Stimulated activated CD8-positive, alpha-beta memory T cell treated with anti-CD3 and anti-CD28 coated beads, Interleukin-2, amount 100 ng/mL, for 1 hour (primary cell): ENCODE measurements at places on chromosomes 7 and 10.

DNA sequence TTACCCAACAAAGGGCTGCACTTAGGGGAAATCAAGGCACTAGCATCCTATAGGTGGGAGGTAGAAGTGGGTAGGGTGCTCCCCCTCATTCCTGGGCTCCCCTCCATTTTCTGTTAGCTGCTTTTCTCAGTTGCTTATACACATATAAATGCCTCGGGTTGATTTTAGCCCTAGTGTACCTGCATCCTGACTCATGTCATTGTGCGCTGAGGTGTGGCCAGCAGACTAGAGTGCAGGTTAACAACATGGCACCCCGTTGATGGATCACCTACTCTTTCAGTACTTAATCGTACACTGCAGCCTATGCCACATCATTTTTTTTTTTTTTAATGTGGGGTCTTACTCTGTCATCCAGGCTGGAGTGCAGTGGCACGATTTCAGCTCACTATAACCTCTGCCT lies 144.0 kb upstream of the ITGB1 start:
- DNase-seq = no peak

DNA sequence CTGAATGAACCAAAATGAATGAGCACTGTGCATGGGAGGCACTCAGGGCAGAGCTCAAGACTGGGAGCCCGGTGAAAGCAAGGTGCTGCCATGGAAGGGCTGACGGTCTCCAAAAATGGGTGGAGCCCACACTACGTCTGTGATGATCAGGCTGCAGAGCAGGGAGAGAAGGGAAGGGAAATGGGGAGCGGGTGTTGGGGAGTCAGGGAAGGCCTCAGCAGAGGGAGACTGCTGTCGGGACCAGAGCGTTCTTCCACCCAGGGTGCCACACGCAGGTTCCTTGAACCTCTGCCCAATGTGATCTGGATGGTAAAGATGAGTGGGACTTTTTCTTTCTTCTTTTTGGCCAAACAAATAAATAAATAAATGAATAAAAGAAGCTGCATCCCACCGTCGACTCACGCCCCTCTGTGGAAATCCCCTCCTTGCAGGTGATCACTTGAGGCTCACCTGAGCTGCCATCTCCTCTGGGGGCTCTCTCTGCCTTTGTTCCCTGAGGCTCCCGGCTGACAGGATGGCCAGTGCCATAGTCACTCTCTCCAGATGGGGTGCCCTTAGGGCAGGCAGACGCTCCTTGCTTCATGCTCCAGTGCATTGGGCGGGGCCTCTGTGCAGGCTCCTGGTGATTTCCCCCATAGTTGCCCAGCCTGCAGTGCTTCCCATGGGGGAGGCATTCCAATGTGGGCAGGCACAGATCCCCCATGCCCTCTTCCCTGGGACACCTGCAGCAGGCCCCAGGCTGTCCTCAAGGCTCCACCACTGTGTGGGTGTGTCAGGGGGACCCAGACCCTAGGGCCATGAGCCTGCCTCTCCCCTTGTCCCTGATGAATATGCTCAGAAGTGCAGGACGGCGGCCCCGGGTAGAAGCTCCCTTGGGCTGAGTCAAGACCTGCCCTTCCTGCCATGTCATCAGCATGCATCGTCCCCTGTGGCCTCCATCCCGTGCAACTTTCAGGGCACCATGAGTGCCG lies 131.8 kb downstream of the PTPN20 start:
- no peak for DNase-seq

DNA sequence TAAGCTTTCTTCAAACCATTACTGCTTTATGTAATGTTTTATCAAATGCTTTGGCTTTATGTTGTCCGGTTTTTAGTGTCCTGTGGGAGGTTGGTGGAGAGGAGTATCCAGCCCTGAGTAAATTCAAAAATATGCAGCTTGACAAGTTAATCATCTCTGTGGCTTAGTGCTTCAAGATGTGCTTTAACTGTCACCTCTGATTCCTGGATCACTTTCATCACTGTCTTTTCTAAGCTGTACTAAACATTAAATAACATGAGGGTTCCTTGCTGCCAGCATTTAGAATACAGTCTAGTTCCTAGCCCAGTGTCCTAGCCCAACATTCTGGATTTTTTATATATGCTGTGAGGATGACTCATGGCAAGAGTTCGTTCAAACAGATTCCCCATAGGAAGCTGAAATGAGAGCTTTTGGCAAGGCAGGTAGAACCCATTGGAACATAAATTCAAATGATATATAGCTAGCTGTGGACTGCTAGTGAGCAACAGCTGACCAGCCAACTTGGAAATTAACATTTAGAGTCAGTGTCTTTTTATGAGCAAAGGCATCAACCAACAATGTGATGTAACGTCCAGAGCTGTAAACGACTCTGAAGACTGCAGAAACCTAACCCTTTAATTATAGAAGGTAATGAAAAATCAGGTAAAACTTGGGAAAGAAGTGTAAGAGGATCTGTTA lies 80.6 kb upstream of the OIT3 start:
- DNase-seq = no peak

- DNase-seq = no peak
Observed at GRCh38 chr7:101651112-101651511, 22.0 kb upstream of the MYL10 start.

DNA sequence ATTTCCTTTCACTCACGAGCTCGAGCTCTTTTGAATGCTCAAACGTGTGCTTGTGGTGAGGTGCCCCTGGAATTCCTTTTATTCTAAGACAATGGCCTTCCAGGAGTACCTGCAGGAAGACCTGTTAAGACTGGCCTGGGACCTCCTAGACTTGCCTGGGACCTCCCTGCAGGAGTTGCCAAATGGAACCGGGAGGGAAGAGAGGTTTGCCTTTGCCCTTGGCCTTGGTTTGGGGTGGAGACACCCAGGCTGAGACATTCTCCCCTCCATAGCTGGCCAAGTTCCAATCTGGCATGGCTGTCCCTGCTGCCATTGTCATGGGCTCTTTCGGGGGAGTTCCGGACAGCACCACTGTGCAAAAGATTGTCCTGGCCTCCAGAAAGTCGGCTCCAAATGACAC lies 39.7 kb downstream of the DNAJB12 start:
- DNase-seq = no peak

DNA sequence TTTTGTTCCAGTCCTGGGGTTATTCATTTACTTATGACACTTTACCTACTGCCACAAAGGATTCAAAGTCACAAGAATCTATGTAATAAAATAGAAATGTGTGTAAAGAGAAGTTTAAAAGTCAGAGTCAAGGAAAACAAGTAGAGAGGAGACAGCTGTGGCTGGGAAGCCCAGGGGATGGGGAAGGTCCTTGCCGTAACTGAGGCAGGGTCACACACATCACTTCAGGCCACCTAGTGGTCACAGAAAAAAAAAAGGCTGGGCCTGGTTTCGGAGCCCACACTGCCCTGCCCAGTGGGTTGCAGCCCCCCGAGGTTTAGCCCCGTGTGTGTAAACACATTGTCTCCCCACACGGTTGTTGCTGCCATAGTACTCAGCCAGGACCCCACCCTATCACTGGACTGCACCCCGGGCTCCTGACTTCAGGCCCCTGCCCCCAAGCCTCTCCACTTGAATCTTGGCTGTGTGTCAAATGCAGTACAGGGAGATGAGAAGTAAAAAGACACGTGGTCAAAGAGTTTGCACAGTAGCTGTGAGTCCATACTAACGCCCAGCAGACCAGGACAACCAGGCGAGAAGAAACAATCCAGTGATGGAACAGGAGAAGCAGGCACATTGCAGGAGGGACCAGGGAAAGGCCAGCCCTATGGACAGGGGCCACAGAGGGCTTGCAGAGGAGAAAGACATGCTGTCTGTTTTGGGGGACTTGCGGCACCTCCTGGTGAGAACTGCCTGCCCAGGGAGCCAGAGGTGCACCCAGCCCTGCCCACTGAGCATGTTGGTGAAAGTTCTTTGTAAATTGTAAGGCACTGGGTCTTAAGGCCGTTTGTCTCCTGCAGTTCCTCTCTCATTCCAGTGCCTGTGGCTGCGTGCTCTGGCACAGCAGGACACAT lies 91.4 kb upstream of the MACROH2A2 start:
- no peak for DNase-seq

GRCh38 chr7:43849047-43849446 lies 20.3 kb downstream of the MRPS24 start:
- DNase-seq = no peak

GRCh38 chr7:95897557-95898251 lies 125.3 kb downstream of the DYNC1I1 start:
- DNase-seq = no peak

DNA sequence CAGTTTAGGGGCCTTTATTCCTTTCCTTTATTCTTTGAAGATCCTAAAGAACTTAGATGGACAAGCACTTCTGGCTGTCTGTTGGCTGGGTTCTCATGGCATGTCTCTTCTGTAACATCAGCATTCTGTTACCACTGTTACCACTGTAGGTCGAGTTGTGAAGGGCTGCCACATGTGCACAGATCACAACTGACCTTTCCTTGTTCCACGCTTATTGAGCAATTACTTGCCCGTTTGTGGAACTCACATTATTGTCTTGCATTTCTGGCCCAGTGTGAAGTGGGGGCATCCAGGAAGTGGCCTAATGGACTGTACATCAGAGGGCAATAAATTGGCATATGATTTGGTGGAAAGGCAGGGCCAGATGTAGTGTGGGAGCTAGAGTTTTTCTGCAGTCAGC lies 23.7 kb downstream of the GBF1 start:
- no peak for DNase-seq

DNA sequence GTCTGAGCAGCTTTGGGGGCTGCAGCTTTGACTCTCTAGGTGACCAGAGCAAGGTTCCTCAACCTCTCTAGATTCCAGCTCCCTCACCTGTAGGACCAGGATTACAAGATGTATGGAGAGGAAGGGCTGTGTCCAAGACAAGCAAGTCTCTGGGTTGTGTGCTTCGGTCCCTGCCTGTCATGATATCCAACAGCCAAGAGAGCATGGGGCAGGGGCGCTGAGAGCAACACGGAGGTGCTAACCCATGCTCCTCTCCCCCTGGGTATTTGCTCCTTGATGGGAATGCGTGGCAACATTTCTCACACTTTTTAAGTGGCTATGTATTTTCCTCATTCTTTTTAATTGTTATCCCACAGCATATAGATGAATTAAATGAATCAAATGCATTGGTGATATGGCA lies 10.3 kb downstream of the CDHR1 start:
- no peak for DNase-seq

DNA sequence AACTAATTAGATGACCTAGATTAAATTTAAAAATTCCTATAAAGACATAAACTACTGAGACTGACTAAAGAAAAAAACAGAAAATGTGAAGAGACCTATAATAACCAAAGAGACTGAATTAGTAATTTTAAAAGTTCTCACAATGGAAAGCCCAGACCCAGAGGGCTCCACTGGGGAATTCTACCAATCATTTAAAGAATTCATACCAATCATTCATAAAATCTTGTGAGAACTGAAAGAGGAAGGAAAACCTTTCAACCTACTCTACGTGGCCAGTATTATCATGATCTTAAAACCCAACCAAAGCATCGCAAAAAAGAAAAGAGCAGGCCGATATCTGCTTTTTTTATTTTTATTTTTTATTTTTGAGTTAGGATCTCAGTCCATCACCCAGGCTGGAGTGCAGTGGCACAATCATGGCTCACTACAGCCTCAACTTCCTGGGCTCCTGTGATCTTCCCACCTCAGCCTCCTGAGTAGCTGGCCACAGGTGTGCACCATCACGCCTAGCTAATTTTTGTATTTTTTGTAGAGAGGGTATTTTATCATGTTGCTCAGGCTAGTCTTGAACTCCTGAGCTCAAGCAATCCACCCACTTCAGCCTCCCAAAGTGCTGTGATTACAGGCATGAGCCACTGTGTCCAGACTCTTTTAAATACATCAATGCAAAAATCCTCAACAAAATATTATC lies 48.6 kb downstream of the DGKI start:
- DNase-seq = no peak

- no peak for DNase-seq
Observed at GRCh38 chr10:113992471-113993011, 51.1 kb upstream of the ADRB1 start.

- DNase-seq = no peak
Observed at GRCh38 chr10:29537799-29538198, 97.0 kb downstream of the SVIL start.

- no peak for DNase-seq
Observed at GRCh38 chr7:113320419-113320818, 202.1 kb upstream of the SMIM30 start.

- DNase-seq = no peak
Observed at GRCh38 chr10:43819464-43820230, 171.0 kb upstream of the ZNF32 start.

DNA sequence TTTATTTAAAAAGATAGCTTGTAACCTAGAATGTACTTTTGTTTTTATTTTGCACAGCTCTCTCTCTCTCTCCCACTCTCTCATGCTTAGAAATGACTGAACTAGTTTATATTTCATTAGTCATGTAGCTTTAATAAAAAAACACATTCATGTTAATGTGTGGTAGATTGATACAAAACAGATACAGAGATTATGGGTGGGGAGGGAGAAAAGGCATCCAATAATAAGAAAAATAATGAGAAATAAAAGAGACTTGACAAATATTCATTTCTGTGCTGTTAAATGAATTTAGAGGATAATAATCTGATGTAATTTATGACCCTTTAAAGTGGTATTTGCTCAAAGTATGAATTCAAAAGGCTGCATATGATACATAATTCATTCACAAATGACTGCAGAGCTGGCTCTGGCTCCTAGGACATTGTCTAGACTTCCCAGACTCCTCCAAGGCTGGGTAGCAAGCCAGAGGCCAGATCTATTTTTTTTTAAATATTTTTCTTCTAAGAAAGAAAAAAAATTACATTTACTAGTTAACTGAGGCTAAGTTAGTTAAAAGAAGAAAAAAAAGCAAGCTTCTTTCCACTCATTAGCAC lies 105.7 kb upstream of the DNAJB12 start:
- DNase-seq = no peak

DNA sequence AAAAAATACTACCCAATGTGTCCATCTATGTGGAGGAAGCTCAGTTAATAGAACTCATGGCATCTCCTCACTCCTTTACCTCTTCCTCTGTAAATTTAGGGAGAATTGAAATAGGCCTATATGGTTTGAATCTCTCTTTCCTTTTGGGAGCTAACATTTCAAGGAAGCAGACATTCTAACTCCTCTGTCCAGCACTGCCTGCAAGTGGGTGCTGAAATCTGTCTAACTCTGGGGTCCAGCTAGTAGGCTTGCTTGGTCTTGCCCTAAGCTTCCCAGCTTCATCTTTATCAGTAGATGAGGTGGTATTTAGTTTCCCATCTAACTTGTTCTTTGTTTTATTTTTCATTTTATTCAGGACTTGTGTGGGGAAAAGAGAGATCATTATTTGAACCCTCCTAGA lies 23.2 kb downstream of the CYCS start:
- no peak for DNase-seq

DNA sequence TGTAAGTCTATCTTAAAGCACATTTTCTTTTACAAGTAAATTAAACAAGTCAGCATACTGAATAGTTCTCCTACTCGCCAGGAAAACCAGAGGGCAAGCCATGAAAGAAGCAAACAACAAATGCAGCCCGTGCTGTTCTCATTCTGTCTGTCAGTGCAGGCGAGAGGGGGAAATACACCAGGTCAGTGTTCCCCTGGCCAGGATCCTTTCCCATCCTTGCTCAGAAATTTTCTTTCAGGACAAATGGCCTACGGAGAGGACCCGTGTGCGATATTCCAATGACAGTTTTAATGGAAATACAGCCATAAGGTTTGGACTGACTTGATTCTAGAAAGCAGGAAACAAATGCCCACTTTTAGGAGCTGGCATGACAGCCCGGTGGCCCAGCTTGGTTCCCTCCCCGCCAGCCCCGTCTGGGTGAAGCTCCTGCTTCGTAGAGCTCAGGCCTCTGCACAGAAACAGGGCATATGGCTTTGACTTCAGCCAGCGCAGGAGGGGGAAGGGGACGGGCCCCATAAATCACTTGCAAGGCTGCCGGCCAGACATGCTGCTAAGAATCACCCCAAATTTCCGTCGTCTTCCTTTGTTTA lies 67.8 kb downstream of the FRMD4A start:
- DNase-seq = no peak

- DNase-seq = no peak
Observed at GRCh38 chr7:139396323-139396951, 36.7 kb downstream of the LUC7L2 start.
